ENCODE measurements at places on chromosomes 1 and 21. TPM values are rescaled to one million over a fixed set of nuclear protein-coding genes. Genes with fewer than 3 reads are reported as not detected.

GRCh38 chr21:43935711-43936110 lies 70.7 kb downstream of the AGPAT3 start:
- no peak for DNase-seq

DNA sequence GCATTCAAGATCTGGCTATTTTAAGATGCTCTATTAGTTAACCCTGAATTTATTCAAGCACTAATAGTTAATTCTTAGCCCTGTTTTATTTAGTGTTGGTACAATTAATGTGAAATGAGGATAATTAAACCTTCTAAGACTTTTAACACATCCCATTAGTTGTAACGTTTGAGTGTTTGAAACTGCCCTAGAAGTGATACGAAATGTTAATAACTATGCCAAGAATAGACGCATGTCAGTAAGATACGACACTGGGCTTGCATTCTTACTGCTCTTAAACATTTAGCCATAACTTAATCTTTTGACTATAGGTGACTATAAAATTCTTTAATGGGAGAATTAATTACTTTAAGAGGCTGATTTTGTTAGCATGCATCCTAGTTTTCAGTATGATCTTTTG lies 9.8 kb downstream of the H3-3A start:
- DNase-seq, result no peak

- no peak for DNase-seq
These were observed 292.7 kb downstream of the SDCCAG8 start for GRCh38 chr1:243548516-243548915.

GRCh38 chr1:145988773-145989172 lies 7.6 kb downstream of the TXNIP start:
- DNase-seq, result no peak

DNA sequence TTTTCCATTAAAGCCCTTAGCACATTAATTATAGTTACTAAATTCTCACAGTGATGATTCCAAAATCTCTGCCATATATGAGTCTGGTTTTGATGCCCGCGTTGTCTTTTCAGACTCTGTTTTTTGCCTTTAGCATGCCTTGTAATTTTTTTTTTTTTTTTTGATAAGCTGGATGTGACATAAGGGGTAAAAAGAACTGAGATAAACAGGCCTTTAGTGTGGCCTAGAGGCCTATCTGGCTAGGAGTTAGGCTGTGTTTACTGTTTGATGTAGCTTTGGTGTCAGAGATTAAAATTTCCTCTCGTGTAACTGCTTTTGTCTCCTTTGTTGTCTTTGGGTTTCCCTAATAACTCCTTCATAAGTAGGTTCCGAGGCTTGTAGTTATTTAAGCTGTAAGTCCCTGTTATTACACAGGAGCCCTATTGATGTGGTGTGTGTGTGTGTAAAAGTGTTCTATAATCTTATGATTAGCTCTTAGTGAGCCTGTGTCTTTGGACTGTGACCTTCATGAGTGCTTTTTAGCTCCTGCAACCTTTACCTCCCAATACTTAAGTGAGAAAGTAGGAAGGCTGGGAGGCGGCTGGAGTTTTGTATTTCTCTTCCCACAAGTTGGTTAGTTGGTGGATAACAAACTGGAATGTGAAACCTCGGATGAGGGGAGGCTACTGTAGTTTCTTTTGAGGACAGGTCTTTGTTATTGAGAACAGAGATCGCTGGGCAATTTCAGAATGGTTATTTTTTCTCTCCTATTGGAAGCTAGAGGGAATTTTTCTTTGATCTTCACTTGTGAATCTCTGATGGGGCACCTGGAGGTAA lies 19.3 kb downstream of the HS2ST1 start:
- no peak for DNase-seq

- no peak for DNase-seq
These were observed 238.1 kb downstream of the LRRC40 start for GRCh38 chr1:69967245-69967766.

DNA sequence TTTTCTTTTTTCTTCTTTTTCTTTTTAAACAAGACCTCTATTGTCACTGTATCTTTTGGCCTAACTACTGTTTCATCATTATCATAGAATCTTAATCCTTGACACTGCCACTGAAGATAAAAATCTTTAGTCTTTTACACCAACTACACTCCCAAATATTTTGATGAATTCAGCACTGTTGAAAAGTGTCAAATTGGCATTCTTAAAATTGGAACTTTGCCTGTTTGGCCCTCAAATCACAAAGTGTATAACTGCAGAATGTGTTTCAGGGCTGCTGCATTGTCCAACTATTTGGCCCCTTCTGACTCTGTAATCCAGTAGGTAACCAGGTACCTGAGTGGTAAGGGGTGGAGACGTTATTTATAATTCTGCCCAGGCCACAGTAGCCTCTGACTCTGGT lies 34.3 kb downstream of the ACTN2 start:
- DNase-seq, result no peak

DNA sequence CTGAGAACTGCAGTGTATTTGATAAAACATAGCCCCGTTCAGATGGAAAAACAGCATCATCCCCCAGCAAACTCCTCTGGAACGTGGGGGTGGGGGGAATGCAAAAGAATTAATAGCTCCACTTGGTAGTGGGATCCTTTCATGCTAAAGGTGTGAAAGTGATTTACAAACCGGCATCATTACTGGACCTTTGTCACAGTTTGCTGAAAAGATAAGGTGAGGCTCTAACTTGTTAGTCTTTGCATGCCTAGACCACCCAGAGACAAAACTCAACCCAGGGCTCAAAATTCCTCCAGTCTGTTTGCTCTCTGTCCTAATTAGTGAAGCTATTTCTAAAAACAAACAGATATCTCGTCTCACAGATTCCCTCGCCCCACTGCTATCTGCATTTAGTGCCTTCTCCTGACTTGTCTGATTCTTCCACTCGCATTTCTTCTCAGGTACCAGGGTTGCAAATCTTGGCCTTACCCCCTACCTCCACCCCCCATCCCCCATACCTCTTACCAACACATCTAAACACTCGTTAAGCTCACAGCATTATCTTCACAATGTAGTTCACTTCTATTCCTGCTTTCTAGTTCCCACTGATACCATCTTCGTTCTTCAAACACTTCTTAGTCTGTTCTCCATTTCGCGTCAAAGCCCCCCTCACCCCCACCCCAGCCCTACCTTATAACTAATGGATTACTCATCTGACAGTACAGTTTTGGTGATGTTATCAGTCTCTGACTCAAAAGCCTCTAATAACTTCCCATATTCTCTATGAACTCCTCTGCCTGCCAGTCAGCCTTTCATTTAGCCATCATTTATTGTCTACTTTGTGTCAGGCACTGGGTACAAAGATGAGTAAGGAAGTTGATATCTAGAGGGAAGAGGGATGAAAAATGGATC lies 11.8 kb downstream of the IER5 start:
- no peak for DNase-seq

DNA sequence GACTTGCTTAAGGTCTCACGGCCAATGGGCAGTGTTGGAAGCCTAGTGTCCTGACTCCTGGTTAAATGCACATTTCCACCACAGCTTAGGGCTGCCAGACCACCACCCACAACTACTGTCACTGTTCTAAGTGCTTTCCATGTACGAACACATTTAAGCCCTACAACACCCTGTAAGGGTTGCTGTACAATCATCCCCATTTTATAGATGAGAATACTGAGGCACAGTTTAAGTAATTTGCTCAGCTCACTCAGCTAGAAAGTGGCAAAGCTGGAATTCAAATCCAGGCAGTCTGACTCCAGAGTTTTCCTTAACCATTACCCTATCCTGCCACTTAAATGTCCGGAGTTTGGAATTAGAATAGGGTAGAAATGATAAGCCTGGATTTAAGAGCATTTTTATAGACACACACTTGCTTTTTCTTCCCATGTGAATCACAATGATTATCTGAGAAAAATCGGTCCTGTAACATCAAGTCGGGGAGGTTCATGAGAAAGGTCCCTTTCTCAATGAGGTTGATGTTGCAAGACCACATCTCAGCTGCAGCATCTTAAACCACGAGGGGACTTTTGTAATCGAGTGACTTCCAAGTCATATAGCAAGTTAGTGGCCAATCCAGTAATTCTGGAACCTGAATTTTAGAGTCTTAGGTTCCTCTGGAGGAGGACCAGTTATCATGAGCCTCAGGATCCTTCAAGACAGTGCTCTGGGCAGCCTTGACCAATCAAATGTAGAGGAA lies 8.6 kb downstream of the E2F2 start:
- DNase-seq, result no peak

GRCh38 chr21:45792682-45793383 lies 149.3 kb downstream of the PCBP3 start:
- no peak for DNase-seq

DNA sequence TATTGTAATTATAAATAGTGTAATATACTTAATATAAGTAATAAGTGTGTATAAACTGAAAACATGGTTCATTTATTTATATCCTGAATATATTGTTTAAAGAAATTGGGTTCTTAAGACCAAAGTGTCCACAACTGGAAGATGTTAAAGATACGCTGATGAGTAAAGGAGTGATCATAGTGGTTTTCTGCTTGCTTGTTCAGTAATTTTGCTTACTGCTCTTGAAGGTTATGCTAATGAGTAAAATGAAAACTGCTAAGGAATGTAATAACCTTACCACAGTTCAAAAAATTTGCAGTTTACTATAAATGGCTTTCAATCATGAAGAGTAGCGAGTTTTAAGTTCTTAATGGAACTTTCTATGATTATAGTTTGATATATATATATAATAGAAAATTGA lies 22.0 kb downstream of the DONSON start:
- DNase-seq, result no peak

Gene OVAAL
- not detected for total RNA-seq

Gene AGT
- total RNA-seq, result 0.69 TPM

Gene SLC6A17
- total RNA-seq, result not detected

Gene SEMA4A
- total RNA-seq, result 52.1 TPM

Gene C1orf185
- total RNA-seq, result not detected
